Cortex of kidney (tissue), 1 donor: ENCODE measurements at places on chromosomes 7 and 10.

DNA sequence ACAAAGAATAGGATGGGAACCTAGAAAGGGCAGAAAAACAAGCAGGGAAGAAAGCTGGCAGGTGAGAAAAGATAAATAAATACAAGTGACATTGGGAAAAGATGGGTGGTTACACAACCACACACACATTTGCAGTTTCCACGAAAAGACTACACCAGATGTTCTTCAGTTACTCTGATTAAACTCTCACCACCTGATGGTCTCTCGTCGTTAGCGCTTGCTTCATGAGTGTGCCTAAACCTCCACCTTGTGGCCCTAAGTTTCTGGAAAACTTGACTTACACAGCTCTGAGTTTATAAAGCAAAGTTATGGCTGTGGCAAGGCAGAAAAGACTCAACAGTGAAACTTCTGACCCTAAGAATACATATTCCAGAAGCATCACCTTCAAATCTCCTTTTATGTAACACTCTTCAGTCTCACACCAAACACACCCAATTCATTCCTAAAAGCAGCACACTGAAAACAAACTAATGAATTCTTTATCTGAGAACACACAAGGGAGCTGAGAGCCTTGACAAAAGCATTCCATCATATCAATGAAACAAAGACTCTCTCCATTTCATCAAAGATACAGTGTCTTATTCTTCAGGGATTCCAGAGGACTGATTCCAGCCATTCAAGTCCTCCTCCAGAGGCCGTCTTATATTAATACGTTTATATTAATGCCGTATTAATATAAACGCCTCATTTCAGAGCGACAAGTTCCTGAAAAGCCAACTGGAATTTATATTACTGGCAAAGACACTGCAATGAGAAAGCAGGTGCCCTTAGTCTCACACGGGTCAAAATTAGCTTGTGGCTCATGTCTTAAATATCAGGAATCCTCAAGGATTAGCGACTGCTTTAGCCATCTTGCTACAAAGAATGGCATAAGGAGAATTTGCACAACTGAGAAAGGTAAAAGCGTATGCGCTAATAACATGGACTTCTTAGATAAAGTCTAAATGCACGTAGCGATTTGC, 77.6 kb downstream of the RNF216 start:
- no peak for DNase-seq

DNA sequence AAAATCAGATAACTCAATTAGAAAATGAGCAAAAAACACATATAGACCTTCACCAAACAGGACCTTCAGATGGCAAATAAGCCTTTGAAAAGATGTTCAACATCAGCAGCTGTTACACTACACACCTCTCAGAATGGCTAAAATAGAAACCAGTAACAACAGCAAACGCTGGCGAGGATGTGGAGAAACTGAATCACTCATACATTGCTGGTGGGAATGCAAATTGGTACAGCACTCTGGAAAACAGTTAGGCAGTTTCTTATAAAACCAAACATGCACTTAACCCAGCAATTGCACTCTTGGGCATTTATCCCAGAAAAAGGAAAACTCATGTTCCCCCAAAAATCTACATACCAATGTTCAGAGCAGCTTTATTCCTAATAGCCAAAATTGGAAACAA, 37.7 kb upstream of the SMARCD3 start:
- DNase-seq: no peak

- DNase-seq: no peak
Observed at GRCh38 chr10:99661377-99661763, 2.1 kb downstream of the ENTPD7 start.

- no peak for DNase-seq
Observed at GRCh38 chr7:39414224-39415035, 151.8 kb upstream of the YAE1 start.

DNA sequence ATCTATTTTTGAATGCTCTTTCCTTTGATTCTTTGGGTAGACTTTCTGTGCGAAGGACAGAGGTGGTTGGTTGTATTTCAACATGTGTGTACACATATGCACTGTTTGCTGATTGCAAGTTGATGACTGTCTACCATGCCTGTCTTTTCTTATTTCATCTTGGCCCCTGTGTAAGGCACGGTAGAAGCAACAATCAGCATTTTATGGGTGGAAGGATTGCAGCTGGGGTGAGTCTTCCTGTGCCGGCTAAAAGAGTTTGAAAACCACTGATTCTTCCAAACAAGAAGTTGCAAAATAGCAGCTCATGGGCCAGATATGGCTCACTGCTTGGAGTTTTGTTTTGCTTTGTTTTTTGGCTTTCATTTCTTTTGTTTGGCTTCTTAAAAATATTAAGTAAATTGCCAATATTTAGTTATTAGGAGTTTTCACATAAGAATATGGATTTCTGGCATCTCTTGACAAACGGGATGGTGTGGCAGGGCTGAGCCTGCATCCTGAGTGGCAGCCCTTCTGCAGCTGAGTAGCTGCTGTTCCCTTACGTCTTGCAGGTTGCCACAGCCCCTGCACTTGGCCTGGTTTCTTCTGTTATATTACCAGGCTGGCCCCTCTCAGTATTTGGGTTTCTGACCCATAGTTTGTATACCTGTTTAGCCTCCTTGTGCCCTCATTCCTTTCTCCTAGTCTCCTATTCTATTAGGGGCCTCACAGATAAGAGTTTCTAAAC, 7.2 kb downstream of the ZNF862 start:
- DNase-seq: no peak

GRCh38 chr10:56547163-56547562, 186.1 kb upstream of the ZWINT start:
- no peak for DNase-seq
